ENCODE measurements at places on chromosomes 4 and X.

DNA sequence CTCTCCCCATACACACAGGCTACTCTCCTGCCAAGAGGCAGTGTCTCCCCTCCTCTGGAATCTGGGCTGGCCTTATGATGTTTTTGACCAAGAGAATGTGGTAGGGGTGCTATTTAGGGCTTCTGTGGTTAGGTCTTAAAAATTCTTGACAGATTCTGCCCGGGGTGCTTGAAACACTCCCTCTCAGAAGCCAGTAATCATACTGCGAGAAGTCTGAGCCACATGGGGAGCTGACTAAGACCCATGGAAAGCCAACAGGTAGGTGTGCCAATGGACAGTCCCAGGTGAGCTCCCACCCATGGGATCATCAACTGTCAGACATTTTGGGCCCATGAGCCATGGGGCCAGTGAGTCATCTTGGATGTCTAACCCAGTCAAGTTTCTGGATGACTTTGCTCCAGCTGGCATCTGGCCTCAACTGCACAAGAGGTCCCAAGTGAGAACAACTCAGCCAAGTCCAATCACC, 315.7 kb downstream of the FBXW7 start:
- no peak for DNase-seq

GRCh38 chrX:19156186-19156585, 33.9 kb upstream of the ADGRG2 start:
- DNase-seq = no peak

DNA sequence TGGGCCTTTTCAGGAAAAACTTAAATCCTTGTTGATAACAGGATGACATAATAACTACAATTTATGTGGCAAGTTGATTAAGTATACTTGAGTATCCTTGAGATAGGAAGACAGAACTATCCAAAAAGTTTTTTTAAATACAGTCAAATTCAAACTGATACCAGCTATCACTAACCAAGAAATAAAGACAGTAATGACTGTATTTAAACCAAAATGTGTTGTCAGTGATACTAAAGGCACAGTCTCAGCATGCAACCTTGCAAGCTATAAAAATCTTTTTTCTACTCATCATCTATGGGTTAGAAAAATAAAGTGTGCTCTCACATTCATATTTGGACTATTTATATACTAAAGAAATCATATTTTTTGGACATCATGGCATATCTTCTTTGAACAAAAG, 64.7 kb downstream of the PAPSS1 start:
- no peak for DNase-seq

DNA sequence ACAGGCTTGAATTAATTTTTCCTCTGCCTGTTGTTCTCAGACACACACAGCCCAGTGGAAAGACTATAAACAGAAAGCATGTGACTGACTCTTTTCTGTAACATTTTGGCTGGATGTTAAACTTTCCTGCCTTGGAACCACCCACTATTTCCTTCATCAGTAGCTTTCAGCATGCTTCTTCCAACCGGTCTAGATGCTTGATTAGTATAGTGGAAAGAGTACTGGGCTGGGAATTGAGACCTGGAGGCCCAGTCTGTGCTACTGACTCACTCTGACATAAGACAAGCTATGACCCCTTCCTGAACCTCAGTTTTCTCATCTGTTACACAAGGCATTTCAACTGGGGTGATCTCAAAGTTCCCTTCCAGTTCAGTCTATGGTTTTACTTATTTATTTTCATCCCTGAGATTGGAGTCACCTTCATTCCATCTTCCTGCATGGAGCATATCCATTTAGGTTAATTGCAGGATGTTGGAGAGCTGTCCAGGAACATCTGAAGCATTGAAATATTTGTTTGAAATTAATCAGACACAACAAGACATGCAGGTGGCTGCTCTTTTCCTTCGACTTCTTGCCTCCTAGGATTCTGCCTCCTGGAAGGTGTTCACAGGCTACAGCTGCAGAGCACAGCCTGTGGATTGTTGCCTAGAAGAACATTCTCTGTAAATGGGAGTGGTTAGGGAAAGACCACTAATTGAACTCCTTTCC, 173.4 kb downstream of the RTL9 start:
- DNase-seq = no peak

DNA sequence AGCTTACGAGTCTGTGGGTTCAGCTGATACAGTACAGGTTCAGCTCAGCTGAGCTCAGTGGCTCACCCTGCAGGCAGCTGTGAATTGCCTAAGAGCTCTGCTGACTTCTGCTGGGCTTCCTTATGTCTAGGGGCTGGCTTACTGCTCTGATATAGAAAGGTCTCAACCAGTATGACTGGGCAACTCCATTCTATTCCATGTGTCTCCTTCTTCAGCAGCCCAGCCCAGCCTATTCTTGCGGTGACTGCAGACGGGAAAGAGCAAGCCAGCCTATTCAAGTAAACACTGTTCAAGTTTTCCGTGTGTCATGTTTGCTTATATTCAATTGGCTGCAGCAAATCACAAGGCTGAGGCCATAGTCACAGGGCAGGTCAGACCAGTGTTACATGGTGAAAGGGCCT, 615.4 kb upstream of the ZFP42 start:
- DNase-seq = no peak

GRCh38 chr4:94757192-94758140, at the start of gene BMPR1B:
Gene BMPR1B (plus strand): TSS chr4:94757955. CDS start chr4:95104425, 346,470 bp downstream.
- DNase-seq = no peak

GRCh38 chr4:20944961-20945360, 244.7 kb downstream of the PACRGL start:
- no peak for DNase-seq

- DNase-seq = no peak
These were observed 77.8 kb downstream of the GPC3 start for GRCh38 chrX:133907606-133908005.

- DNase-seq = no peak
These were observed 70.8 kb upstream of the PTCHD1 start for GRCh38 chrX:23263892-23264291.

DNA sequence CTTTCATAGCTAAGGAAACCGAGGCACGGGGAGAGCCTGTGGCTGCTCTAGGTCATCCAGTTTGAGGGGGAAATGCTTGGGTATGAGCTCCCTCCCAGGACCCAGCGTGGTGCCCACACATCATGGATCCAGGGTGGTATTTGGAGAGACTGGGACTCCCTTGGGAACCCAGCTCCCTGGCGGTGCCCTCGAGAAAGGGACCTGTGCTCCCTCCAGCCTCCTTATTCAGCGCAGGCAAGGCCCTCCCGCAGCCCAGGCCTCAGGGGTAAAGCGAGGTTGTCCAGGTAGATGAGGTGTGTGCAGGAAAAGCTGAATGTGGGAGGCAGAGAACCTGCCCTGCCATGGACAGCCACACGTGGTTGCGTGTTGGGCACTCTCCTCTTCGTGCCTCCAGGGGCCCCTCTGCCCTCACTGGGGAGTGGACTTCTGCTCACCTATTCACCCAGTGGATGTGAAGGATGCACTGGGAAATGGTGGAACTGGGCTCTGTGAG, 53.8 kb upstream of the GPR78 start:
- DNase-seq = no peak

GRCh38 chrX:9955506-9955905, 11.7 kb upstream of the CLDN34 start:
- DNase-seq = no peak

- no peak for DNase-seq
These were observed at the start of gene ZIC3 for GRCh38 chrX:137565921-137566745. Gene ZIC3 (plus strand): TSS chrX:137566127. CDS start chrX:137566692, 565 bp downstream.

- peak; percentile 80 for DNase-seq
These were observed 9.8 kb upstream of the ATP2B3 start for GRCh38 chrX:153507484-153508178.

- DNase-seq = no peak
These were observed 88.9 kb downstream of the CC2D2A start for GRCh38 chr4:15558561-15558960.

DNA sequence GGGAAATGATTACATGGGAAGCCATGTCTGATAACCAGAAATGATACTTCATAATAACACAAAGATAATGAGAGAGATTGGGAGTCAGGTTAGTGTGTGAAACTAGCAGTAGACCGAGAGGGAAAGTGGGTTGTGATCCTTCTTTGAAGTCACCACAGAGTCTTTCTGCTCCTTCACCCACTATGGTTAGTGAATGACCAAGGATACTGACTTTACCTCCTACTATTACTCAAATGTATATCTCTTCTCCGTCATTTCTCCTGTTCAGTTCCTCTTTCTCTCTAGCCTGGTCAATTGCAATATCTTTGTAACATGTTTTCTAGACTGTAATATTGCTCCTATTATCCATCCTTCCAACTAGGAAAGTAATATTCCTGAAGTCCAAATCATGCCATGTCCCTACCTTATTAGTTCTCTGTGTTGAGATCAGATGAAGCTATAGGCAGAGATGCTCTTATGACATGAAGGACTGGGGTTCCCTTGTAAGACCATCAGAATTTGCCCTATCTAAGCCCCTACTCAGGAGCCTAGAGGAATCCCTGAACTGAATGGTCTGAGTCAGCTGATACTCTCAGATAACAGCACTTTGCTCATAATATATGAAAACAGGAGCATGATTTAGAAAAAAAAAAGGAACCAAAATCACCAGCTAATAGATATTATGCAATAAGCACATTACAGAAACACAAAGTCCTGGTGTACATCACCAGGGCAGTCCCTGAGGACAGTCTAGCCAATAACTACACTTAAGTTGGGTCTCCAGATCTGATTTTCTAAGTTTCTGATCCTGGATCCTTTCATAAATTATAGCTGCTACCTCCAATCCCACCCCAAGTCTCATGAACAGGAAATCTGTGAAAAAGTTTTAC, 81.2 kb downstream of the SHROOM3 start:
- DNase-seq = no peak

- DNase-seq = peak; percentile 24
These were observed 71.0 kb downstream of the USP46 start for GRCh38 chr4:52588097-52588496.

- no peak for DNase-seq
These were observed 24.1 kb downstream of the CXCL8 start for GRCh38 chr4:73764513-73764912.

- peak; percentile 7 for DNase-seq
These were observed 546 bp downstream of the ZRSR2 start for GRCh38 chrX:15790769-15791290.

- DNase-seq = no peak
These were observed 69.5 kb upstream of the ANK2 start for GRCh38 chr4:112979881-112980421.

DNA sequence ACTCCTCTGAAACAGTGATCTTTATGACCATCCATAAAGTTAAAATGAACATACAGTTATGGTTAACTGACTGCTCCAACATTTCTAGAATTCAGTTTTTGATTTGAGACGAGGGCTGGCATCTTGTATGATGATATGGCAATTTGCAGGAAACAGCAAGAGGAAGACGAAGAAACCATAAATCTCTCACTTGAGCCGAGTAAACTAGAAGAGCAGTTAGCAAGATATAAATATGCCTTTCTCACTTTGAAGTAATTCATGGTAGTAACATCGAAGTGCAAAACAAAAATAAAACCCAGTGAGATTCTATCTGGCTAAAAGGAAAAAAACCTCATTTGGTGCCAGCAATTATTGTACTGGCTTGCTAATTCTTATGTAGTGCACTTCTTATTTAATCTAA, 139.0 kb upstream of the SPRY1 start:
- DNase-seq = no peak

GRCh38 chr4:167509551-167509950, 275.3 kb upstream of the SPOCK3 start:
- no peak for DNase-seq

DNA sequence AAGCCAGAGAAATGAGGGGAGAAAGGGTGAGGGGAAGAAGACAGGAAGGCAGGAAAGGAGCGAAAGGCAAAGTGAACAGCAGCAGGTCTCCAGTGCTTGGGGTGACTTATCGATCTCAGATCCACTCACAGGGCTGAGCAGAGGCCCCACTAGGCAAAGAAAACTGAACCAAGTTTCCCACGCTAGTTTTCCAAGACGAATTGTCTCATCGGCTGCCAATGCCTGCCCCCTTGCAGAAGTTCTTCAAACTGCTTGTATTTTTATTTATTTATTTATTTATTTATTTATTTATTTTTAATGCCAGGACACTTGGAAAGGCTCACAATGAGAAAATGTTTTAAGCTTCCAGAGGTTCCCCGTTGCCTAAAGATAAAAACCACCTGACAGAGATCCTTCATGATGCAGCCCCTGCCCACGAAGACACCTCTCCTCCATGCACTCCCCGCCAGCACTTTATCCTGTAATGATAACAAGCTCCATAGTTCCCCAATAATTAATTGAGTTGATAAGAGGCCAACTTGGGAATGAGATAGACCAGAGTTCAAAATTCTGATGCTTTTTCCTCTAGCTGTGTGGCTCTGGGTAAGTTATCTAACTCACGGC, 43.2 kb downstream of the QDPR start:
- DNase-seq = no peak

DNA sequence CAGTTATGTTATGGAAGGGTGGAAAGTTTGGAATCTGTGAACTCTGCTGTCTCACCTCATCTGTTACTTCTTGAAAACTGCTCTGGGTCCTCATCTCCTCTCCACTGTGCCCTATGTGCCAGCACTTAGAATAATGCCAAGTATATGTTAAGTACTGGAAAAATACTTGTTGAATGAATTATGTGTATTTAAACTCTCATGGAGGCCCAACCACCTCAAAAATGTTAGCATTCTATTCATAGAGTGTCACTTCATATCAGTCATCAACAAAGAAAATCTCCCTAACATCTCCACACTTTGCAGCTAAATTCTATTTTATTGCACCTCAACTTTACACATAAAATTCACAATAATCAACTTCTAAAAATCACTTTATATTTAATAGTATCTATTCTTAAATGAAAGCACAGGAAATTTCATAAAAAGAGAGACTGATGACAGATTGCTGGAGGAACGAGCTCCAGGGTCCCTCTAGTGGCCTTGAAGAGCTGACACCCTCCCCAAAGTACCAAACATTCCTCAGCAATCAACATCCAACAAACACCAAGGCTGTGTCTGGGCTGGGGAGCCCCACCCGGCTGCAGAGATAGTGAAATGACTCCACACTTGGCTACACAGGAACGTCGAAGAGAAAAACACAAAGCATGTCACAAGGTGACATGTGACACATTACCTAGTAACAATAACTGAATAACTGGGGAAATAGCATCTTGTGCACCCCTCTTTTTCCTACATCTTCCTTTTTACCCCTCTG, 45.8 kb downstream of the SLC39A8 start:
- DNase-seq = peak; percentile 11

GRCh38 chr4:132642016-132642817, 506.9 kb upstream of the PCDH10 start:
- DNase-seq = no peak

- no peak for DNase-seq
These were observed 40.2 kb upstream of the SULT1B1 start for GRCh38 chr4:69800599-69800998.

GRCh38 chr4:114728426-114728825, 129.8 kb downstream of the UGT8 start:
- DNase-seq = no peak

- DNase-seq = peak; percentile 80
These were observed 53.8 kb downstream of the VSIG4 start for GRCh38 chrX:65985922-65986588.

GRCh38 chr4:13966231-13967195, 339.0 kb upstream of the BOD1L1 start:
- no peak for DNase-seq

GRCh38 chrX:132833373-132833772, 125.1 kb downstream of the HS6ST2 start:
- DNase-seq = no peak

GRCh38 chr4:107850438-107850837, 25.7 kb downstream of the SGMS2 start:
- no peak for DNase-seq

- no peak for DNase-seq
These were observed 1621.2 kb downstream of the PCDH7 start for GRCh38 chr4:32341342-32341741.

- DNase-seq = no peak
These were observed 71.7 kb downstream of the APBB2 start for GRCh38 chr4:41142376-41143310.

All from CD4-positive, alpha-beta T cell treated with Interleukin-15 for 4 hours (primary cell).